ENCODE measurements at places on chromosomes 1 and 21. TPM values are rescaled to one million over a fixed set of nuclear protein-coding genes. Genes with fewer than 3 reads are reported as not detected.

Gene MROH7
- total RNA-seq = 0.07 TPM

Gene PRRC2C
- total RNA-seq = 278 TPM

Gene RYR2
- total RNA-seq = not detected

Gene SLC1A7
- not detected for total RNA-seq

Gene PCSK9
- not detected for total RNA-seq

Gene RIPPLY3
- 0.26 TPM for total RNA-seq

Gene ORC1
- total RNA-seq = 44.2 TPM

Gene CCDC181
- 0.09 TPM for total RNA-seq

Gene NIBAN1
- 17.1 TPM for total RNA-seq

Gene SGIP1
- not detected for total RNA-seq

Gene ECM1
- 1.5 TPM for total RNA-seq

Gene KRTAP19-3
- not detected for total RNA-seq

Gene IFI44L
- 23.5 TPM for total RNA-seq

Gene BATF3
- total RNA-seq = 100.0 TPM

Gene GPR61
- not detected for total RNA-seq
